Thyroid gland (tissue), 4 donors: ENCODE measurements at places on chromosomes 11 and 22. TPM values are rescaled to one million over a fixed set of nuclear protein-coding genes. Genes with fewer than 3 reads are reported as not detected.

Gene MOV10L1
- 0.33 TPM for total RNA-seq

DNA sequence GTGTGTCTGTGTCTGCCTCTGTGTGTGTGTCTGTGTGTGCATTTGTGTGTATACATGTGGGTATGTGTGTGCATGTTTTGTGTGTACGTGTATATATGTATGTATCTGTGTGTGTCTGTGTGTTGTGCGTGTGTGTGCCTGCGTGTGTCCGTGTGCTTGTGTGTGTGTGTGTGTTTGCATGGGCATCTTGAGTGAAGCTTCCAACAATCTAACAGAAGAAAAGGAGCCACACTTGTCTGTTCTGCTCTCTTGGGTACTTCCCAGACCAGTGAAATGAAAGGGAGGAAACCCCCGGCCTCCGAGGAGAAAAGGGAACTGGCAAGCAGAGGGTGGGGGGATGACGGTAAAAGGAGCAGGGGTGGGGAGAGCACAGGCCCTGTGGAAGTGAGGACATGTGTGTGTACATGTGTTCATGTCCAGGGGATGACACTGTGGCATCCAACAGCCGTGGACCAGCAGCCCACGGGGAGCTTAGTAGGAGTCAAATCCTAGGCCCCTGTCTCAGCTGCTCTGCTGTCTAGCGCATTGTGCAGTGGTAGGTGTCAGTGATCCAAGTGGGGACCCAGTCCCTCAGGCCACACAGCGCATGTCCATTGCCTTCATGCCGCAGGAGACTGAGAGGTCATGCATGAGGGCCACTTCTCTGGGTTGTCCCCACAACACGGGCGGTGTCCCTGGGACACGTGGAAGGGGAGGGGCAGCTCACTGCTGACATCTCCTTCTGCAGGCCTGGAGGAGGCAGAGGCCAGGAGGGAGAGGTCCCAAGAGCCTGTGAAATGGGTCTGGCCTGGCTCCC, 8.1 kb downstream of the CSF2RB start:
- no peak for DNase-seq
- no peaks in the 10 kb centered on the region for H3K36me3 ChIP-seq
- H3K27me3 ChIP-seq, result no peaks in the 10 kb centered on the region
- no peak overlapping the region for H3K4me3 ChIP-seq

DNA sequence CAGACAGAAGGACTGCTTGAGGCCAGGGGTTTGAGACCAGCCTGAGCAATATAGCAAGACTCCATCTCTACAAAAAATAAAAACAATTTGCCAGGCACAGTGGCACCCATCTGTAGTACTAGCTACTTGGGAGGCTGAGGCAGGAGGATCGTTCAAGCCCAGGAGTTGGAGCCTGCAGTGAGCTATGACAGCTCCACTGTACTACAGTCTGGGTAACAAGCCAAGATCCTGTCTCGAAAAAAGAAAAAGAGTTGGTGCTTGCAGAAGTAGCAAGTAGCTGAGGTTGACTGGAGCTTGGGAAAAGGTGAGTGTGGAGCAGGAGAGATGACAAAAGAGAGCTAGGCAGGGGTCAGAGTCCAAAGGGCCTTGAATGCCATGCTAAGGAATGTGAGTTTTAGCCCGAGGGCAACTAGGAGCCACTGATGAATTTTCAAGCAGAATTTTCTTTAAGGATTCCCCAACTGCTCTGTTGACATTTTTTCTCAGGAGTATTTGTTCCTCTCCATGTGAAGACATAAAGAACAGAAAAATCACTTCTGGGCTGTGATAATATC, 3.1 kb downstream of the AP1B1 start:
- no peak for DNase-seq
- no peak overlapping the region for H3K4me3 ChIP-seq
- H3K4me1 ChIP-seq, result peaks cover 24% of the 10 kb centered on the region
- no peaks in the 10 kb centered on the region for H3K36me3 ChIP-seq

GRCh38 chr11:59271811-59272327, 59.1 kb upstream of the MPEG1 start:
- H3K4me1 ChIP-seq, result peaks cover 15% of the 10 kb centered on the region
- no peak overlapping the region for H3K4me3 ChIP-seq
- no peak for DNase-seq
- H3K27me3 ChIP-seq, result no peaks in the 10 kb centered on the region
- H3K27ac ChIP-seq, result no peak overlapping the region

Gene MS4A5
- not detected for total RNA-seq

GRCh38 chr11:68264244-68264643, 7.5 kb downstream of the C11orf24 start:
- H3K4me3 ChIP-seq, result no peak overlapping the region
- no peak overlapping the region for H3K27ac ChIP-seq
- H3K36me3 ChIP-seq, result peaks cover 47% of the 10 kb centered on the region

GRCh38 chr11:126782810-126783209, 217.8 kb downstream of the KIRREL3 start:
- no peak overlapping the region for H3K4me3 ChIP-seq
- no peak overlapping the region for H3K27ac ChIP-seq
- no peaks in the 10 kb centered on the region for H3K27me3 ChIP-seq
- no peak for DNase-seq
- H3K4me1 ChIP-seq, result no peaks in the 10 kb centered on the region
- no peaks in the 10 kb centered on the region for H3K36me3 ChIP-seq

DNA sequence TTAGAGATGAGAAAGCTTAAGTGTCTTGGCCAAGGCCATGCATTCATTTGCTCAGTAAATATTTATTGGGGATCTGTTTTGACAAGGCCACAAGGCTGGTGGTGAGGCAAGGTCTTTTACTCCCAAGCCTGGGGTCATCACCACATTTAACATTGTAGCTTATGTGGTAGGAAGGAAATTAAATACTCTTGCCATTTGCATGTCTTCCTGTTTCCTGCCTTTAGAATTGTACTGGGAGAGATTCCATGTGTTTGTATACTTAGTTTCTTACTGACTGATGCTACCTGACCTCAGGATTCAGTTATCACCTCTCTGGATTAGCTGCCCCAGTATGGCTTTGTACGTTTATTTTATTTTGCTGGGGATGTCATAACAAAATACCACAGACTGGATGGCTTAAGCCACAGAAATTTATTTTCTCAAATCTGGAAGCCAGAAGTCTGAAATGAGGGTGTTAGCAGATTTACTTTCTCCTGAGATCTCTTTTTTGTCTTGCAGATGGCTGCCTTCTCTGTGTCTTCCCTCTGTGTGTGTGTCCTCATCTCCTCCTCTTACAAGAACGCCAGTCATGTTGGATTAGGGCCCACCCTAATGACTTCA, 44.8 kb downstream of the SPECC1L start:
- peaks cover 6% of the 10 kb centered on the region for H3K4me1 ChIP-seq
- H3K36me3 ChIP-seq, result peaks cover 6% of the 10 kb centered on the region
- H3K4me3 ChIP-seq, result no peak overlapping the region

Gene TIMM8B
- 25.7 TPM for total RNA-seq

GRCh38 chr11:17164361-17165246, 43.2 kb downstream of the PIK3C2A start:
- H3K27ac ChIP-seq, result peak overlapping the region; percentile 49
- H3K4me1 ChIP-seq, result peaks cover 11% of the 10 kb centered on the region
- no peaks in the 10 kb centered on the region for H3K27me3 ChIP-seq
- DNase-seq, result no peak
- H3K36me3 ChIP-seq, result peaks cover 7% of the 10 kb centered on the region

Gene SCARF2
- total RNA-seq, result 20.4 TPM

GRCh38 chr11:10716543-10717259, 23.1 kb upstream of the IRAG1 start:
- H3K27ac ChIP-seq, result no peak overlapping the region
- no peak overlapping the region for H3K4me3 ChIP-seq
- H3K36me3 ChIP-seq, result no peaks in the 10 kb centered on the region
- no peaks in the 10 kb centered on the region for H3K27me3 ChIP-seq
- DNase-seq, result no peak
- no peaks in the 10 kb centered on the region for H3K4me1 ChIP-seq

GRCh38 chr22:32080904-32081303, 37.8 kb downstream of the SLC5A1 start:
- H3K4me1 ChIP-seq, result no peaks in the 10 kb centered on the region
- no peaks in the 10 kb centered on the region for H3K36me3 ChIP-seq
- DNase-seq, result peak; percentile 16
- no peaks in the 10 kb centered on the region for H3K27me3 ChIP-seq

- no peak overlapping the region for H3K4me3 ChIP-seq
- H3K27ac ChIP-seq, result no peak overlapping the region
- no peaks in the 10 kb centered on the region for H3K4me1 ChIP-seq
- H3K27me3 ChIP-seq, result no peaks in the 10 kb centered on the region
Observed at GRCh38 chr22:22565981-22566380, 6.9 kb upstream of the PRAME start.

Gene NCAM1
- total RNA-seq, result 120 TPM

Gene SIPA1
- 38.3 TPM for total RNA-seq

DNA sequence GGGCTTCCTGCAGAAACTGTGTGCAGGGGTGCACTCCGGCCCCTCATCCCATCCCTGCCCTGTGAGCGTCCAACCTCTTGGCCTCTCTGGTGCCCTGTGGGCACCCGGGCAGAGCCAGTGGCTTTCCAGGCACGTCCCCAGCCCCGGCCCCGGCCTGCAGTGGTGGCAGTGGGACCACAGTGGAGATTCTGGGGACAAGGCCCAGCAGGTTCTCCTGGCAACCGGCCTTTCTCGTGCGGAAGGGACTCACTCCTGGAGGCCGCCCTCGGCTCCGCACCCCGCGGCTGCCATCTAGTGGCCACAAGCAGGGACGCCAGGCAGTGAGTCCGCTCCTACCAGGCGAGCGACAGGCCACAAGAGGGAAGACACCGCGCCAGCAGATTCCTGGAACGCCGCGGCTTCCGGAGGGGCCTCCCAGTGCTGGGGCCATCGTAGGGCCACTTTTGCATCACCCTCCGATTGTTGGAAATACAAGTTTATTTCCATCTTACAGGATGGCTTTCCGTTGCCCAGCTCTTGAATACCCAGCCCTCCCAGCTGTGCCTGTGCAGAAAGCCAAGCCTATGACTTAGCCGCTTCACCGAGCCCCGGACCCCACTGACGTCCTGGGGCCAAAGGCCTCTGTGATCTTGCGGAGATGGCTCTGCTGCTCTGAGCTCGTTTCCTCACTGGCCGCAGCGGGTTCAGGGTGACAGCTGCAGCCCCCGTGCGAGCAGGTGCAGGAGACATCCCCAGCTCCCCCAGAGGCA, 357.3 kb downstream of the CTTN start:
- peak; percentile 84 for DNase-seq
- H3K27me3 ChIP-seq, result no peaks in the 10 kb centered on the region
- H3K4me1 ChIP-seq, result peaks cover 6% of the 10 kb centered on the region
- no peaks in the 10 kb centered on the region for H3K36me3 ChIP-seq
- H3K27ac ChIP-seq, result no peak overlapping the region

DNA sequence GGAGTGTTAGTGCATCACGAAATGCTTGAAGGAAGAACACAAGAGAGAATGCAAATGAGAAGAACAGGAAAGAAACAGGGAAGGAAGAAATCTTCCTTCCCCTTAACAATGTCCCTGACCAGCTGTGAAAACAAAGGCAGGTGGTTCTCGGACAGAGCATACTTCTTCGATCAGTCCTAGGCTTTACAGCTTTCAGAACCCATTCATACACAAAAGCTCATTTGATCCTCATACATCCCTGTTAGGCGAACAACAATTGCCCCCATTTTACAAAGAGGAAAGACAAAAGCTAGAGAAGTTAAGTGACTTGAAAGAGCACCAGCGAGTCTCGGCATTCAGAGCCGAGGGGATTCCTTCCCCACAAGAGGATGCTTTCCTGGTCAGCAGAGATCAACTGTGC, 57.2 kb upstream of the LRRC55 start:
- no peak overlapping the region for H3K4me3 ChIP-seq
- no peak overlapping the region for H3K27ac ChIP-seq
- no peaks in the 10 kb centered on the region for H3K36me3 ChIP-seq
- H3K27me3 ChIP-seq, result no peaks in the 10 kb centered on the region

GRCh38 chr11:129930296-129930695, 34.9 kb upstream of the NFRKB start:
- no peaks in the 10 kb centered on the region for H3K4me1 ChIP-seq
- peaks cover 3% of the 10 kb centered on the region for H3K36me3 ChIP-seq
- no peak overlapping the region for H3K27ac ChIP-seq
- no peaks in the 10 kb centered on the region for H3K27me3 ChIP-seq
- no peak overlapping the region for H3K4me3 ChIP-seq

DNA sequence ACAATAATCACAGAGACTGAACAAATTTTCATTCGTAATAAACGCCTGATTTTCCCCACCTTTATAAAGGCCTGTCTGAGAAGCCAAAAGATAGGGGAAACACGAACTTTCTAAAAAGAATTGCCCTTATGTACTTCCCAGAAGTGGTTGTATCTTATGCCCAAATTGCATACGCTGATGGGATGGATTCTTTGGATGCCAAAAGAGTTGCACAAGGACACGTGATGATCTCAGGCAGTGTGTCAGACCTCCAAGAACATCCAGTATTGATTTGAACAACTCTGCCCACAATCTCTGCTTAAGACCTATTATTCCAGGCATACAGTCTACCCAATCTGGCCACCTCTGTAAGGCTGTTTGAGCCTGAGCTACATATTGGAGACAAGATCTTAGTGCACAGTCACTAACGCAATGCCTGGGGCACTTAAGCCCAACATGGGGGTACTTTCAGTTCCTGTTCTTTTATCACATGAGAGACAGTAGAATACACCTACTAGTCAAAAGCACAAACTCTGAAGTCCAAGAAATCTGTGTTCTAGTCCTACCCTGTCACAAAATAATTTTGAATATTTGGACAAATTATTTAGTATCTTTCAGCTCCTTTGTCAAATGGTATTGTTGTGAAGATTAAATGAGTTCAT, 38.9 kb downstream of the OR10A6 start:
- no peak for DNase-seq
- H3K27me3 ChIP-seq, result no peaks in the 10 kb centered on the region
- H3K36me3 ChIP-seq, result no peaks in the 10 kb centered on the region
- no peaks in the 10 kb centered on the region for H3K4me1 ChIP-seq
- H3K4me3 ChIP-seq, result no peak overlapping the region

Gene TRIM49
- total RNA-seq, result not detected

GRCh38 chr11:8828046-8828445, 82.9 kb upstream of the AKIP1 start:
- peaks cover 12% of the 10 kb centered on the region for H3K4me1 ChIP-seq
- no peaks in the 10 kb centered on the region for H3K36me3 ChIP-seq
- no peak overlapping the region for H3K27ac ChIP-seq
- no peak for DNase-seq
- no peaks in the 10 kb centered on the region for H3K27me3 ChIP-seq

Gene NPTXR
- 8.7 TPM for total RNA-seq

GRCh38 chr11:24932110-24933000, 435.5 kb downstream of the LUZP2 start:
- no peaks in the 10 kb centered on the region for H3K27me3 ChIP-seq
- DNase-seq, result no peak
- H3K27ac ChIP-seq, result no peak overlapping the region
- no peaks in the 10 kb centered on the region for H3K4me1 ChIP-seq
- H3K4me3 ChIP-seq, result no peak overlapping the region

Gene TNNI2
- total RNA-seq, result not detected

Gene HTR3A
- total RNA-seq, result not detected

DNA sequence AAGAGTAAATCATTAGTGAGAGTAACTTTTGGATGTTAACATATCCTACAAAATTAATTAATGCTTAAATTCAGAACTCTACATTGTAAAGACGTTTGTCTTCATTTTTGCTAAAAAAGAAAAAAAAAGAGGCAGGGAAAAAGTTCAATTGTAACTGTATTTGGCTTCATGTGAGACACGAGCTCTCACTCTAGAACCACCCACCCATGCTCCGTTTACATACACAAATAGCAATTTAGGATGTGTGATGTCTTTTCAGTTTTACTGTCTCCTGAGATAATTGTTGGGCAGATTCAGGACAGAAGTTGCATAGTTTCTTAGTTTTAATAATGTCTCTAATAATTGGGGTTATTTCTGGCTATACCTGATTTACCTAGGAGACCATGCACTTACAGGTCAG, 248.6 kb downstream of the AASDHPPT start:
- DNase-seq, result no peak
- no peaks in the 10 kb centered on the region for H3K27me3 ChIP-seq
- H3K36me3 ChIP-seq, result no peaks in the 10 kb centered on the region
- H3K4me3 ChIP-seq, result no peak overlapping the region
- H3K4me1 ChIP-seq, result no peaks in the 10 kb centered on the region

Gene TMEM191B
- not detected for total RNA-seq
